ENCODE measurements at places on chromosomes 4 and X. TPM values are rescaled to one million over a fixed set of nuclear protein-coding genes. Genes with fewer than 3 reads are reported as not detected.

SLC9A7 gene
- 4.5 TPM for polyA plus RNA-seq

F11 gene
- 2.6 TPM for polyA plus RNA-seq

PCDH7 gene
- polyA plus RNA-seq, result 21.6 TPM

SLC16A2 gene
- polyA plus RNA-seq, result 29.7 TPM

CDK16 gene
- polyA plus RNA-seq, result 99.8 TPM

CT45A10 gene
- polyA plus RNA-seq, result not detected

DUSP9 gene
- 41.7 TPM for polyA plus RNA-seq

- DNase-seq, result no peak
Measured at GRCh38 chr4:168384437-168385141, 66.0 kb upstream of the DDX60 start.

GRCh38 chrX:123704781-123705180 lies 28.1 kb downstream of the THOC2 start:
- DNase-seq, result no peak

- no peak for DNase-seq
Measured at GRCh38 chrX:12978205-12979025, 3.5 kb downstream of the TMSB4X start.

- DNase-seq, result no peak
Measured at GRCh38 chr4:82661181-82661992, 99.6 kb upstream of the TMEM150C start.

- DNase-seq, result no peak
Measured at GRCh38 chr4:15065516-15065915, 63.2 kb downstream of the CPEB2 start.

- DNase-seq, result no peak
Measured at GRCh38 chr4:185998791-185999190, 70.2 kb upstream of the TLR3 start.

DNA sequence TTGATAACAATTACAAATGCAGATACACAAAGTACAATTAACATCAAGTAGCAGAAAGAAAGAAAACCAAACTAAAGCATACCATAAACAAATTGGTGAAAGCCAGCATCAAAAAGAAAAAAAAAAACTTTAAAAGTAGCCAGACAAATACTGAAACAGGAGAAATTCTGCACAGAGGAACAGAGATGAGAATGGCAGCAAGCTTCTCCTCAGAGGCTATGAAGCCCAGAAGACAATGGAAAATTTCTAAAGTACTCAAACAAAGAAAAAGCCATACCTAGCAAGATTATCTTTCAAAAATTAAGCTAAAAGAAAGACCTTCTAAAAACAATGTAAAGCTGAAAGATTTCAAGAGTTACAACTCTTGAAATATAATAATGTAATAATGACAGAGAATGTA lies 471.3 kb downstream of the SPOCK3 start:
- no peak for DNase-seq

GRCh38 chr4:47505666-47506065 lies 20.6 kb downstream of the ATP10D start:
- no peak for DNase-seq

- no peak for DNase-seq
Measured at GRCh38 chr4:86878640-86879039, 13.6 kb downstream of the C4orf36 start.

DNA sequence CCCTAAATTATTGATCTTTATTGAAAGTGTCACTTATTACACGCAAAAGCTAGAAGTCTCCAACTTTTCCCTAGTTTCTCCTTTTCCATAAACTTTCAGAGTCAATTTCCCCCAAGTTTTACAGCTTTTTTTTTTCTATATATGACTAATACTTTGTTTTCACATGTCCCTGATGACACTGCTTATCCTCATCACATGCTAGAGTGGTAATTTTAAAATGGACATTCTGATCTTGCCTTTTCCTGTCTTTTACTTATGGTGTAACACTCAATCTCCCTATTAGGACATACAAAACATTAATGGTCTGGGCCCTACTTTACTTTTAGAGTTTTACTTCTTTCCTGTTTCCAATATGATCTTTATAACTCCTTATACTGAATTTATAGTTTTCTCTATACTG lies 112.6 kb downstream of the ANK2 start:
- no peak for DNase-seq
